Femur (tissue), 1 donor: ENCODE measurements at places on chromosomes 5 and 9.
A peak's percentile ranks its signal among the peaks of the same experiment; 100 is the strongest.

DNA sequence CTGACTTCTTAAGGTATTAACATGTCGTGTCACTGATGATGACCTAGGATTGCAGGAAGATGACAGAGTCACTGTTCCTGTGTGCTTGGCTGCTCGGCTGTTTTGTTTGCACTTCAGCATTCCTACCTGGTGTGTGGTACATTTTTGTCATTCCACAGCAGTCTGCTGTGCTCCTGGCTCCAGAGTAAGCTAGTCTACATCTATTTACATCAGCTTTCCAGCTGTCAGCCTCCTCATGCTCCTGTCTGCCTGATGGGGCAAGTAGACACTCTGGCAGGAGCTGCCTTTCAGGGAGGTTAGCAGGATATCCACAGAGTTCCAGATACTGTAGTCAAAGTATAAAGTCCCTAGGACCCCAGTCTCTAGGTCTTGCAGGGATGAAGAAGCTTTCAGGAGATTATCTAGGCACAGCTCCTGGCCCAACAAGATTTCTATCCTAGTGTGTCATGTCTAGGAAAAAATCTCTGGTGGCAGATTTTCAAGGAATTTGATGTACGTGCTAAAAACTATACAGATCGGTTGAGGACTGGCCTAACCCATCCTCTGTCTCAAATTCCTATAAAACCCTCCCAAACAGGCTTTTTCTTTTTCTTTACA, 28.4 kb downstream of the RUSC2 start:
- DNase-seq: peak; percentile 25

GRCh38 chr9:90000925-90001324, 396.1 kb downstream of the GADD45G start:
- DNase-seq: no peak

DNA sequence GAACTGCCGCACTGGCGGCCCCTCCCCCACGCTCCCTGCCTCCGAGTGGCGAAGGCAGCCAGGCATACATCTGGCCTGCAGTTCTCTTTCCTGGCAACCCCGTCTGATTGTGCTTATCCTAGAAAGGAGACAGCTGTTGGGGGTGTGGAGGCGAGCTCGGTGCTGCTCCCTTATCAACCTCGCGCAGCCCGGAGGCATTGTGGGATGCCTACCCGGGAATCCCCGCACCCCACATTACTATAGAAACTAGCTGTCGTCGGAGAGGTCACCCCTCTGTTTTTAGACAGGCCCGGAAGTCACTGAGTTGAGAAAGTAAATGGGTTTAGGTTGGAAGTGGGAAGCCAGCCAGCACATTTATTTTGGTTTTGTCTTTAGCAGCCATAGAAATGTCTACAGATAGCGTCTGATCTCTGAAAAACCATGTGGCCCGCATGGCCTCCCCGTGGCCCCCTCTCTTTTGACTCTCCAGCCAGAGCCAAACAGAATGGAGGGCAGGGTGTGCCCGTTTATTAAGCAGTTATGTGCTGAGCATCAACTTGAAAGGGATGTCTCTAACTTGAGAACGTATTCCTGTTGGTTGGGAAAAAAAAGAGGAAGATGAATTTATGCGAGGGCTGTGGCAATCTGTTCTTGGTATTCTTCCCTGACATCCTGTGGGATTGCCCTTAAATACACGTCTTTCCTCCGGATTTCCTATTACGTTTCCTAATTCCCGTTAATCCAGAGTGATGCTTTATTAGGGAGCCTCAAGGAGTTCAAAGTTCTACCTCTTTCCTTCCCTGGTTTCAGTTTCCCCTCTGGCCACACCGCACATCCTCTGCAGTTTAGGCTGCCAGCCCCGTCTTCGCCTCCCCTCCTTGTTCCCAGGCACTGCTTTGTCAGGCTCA, 3.9 kb downstream of the STC2 start:
- peak; percentile 90 for DNase-seq

DNA sequence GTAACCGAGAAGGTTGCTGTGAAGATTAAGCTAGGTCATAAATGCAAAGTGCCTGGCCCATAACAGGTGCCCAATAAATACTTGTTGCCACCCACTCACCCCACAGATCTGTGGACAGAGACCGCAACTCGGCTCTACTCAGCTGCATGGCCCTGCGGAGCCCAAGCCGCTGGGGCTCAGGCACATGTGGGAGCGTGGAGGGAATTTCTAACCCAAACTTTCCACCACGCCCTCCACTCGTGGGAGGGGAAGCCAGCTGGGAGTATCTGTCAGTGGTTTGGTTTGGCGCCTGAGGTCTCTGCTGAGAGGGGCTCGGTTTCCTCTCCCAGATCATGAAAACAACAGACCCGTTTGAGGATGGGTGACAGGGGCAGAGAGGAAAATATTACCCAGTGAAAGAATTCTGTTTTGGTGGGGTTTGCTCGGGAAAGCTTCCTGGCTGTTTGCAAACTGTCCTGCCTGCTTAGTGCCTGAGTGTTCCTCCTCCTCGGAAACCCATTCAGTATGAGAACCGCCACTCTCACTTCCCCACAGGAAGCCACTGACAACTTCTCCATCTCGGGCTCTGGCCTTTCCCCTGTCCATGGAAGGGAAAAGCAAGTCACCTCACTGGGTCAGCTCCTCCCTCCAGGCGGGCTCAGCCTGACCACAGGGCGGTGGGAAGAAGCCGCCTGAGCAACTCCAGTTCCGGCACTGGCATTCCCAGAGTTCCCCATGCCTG, 60.1 kb downstream of the RGS3 start:
- DNase-seq: peak; percentile 79

- no peak for DNase-seq
These were observed 36.6 kb downstream of the DMRT3 start for GRCh38 chr9:1013021-1013420.

GRCh38 chr5:87770601-87771121, 357.9 kb upstream of the CCNH start:
- peak; percentile 17 for DNase-seq

DNA sequence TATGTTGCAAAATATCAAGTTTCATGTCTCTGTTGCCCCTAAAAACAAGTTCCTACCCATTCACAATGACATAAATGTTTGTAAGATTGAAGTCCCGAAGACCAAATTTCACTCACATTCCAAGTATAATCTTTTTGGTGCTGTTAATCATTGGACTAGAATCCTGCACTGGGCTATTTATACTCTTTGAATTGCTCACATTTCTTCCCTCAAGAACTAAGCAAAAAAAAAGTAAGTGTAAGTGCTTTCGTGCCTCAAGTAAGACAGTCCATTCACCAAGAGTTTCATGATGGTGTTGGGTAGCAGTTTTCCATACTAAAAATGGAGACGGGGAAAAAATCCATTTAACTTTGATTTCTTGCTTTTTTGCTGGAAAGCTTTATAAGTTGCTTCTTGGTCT, 242.3 kb downstream of the EBF1 start:
- DNase-seq: no peak

- DNase-seq: no peak
These were observed 473.5 kb upstream of the DAP start for GRCh38 chr5:11234501-11234911.

- no peak for DNase-seq
These were observed 146.8 kb downstream of the SEMA5A start for GRCh38 chr5:9399094-9399493.

GRCh38 chr5:179123491-179124272, 63.5 kb downstream of the ZNF354C start:
- no peak for DNase-seq

- no peak for DNase-seq
These were observed 2.2 kb downstream of the THBS4 start for GRCh38 chr5:80037366-80037765.

DNA sequence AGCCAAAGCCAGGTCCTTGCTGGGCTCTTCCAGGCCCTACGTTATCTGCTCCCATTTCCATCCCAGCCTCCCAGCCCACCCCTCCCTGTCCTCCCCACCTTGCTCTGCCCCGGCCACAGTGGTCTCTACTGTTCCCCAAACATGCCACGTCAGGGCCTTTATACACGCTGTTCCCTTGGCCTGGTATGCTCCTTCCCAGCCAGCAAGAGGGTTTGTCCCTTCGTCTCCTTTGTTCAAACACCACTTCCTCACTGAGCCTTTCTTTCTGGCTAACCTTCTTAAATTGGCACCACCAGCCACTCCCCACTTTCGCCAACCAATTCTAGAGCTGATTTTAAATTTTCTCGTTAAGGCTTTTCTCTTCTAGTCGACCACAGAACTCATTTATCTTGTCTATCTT, 9.8 kb downstream of the SH2D3C start:
- no peak for DNase-seq

GRCh38 chr9:120935383-120935857, 8.8 kb upstream of the TRAF1 start:
- peak; percentile 94 for DNase-seq

DNA sequence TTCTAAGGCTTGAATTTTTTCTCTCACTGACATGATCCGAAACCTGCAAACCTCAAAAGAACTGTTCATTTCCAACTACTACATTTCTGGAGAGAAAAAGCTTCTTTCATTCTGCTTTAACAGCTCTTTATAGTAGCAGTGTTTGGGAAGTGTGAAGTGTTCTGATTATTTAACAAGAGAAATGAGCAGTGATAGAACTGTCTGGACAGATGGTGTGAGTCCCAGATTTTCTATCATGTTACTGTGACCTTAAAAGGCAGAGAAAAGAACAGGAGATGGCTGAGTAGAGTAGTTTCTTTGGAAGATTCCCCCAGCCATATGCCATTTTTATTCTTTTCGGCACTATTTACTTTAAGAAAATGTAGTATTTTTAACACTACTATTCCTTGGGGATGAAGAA, 41.3 kb upstream of the TAL2 start:
- no peak for DNase-seq

GRCh38 chr5:88660264-88660946, 222.6 kb downstream of the MEF2C start:
- DNase-seq: peak; percentile 36

DNA sequence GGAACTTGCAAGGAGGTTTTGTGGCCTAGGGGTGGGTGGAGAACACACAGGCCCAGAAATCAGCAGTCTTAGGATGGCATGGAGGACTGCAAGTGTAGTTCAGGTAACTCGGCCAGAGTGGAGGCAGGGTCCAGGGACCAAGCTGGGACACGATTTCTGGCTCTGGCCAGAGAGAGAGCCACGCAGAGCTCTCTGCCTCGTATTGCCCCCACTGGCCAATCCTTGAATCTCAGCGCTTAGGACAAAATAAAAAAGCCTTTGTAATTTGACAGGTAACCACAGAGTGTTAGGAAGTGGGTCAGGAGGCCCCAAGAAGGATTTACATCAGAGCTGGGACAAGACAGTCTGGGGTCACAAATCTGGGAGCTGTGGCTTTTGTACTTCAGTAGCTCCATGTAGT, 11.7 kb downstream of the MAP3K1 start:
- no peak for DNase-seq

- peak; percentile 15 for DNase-seq
These were observed 28.7 kb upstream of the FNIP1 start for GRCh38 chr5:131825404-131826013.

DNA sequence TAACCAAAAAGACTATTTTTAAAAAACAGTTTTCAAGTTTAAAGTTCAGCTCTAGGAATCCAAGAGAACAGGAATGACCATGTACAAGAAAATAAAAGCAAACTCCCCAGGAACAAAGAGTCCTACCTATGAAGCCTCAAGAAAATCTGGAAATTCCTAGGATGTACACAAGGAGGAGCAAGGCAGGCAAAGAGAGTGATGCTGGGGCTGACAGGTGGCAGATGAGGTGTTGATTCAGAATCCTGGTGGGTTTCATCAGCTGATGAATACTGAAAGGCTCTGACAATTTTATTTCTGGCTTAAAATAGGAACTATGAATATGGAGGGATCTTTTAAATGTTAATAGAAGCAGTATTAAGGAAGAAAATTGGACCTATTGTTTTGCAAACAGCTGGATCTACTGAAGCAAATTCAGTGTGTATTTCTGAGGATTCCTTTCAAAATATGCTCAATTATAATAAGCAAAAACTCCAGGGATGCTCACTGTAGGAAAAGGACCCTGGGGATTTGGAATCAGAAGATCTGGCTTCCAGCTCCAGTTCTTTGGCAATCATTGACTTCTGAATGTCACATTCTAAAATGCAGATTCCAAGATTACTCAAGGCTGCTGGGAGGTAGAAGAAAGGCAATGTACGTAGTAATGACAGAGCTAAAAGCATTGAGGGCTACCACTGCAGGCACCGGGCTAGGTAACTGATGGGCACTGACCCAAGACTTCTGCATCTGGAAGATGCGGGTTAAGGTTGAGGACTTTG, 28.0 kb upstream of the SH3RF2 start:
- no peak for DNase-seq

GRCh38 chr9:126773004-126773607, 31.7 kb upstream of the ZBTB43 start:
- DNase-seq: no peak

GRCh38 chr5:43648499-43649124, 45.6 kb downstream of the NNT start:
- peak; percentile 27 for DNase-seq

GRCh38 chr9:70006306-70006705, 37.3 kb upstream of the MAMDC2 start:
- DNase-seq: no peak

GRCh38 chr9:96048956-96049831, 173.7 kb downstream of the ERCC6L2 start:
- DNase-seq: peak; percentile 80

- no peak for DNase-seq
These were observed 6.8 kb upstream of the RECK start for GRCh38 chr9:36029765-36030528.

DNA sequence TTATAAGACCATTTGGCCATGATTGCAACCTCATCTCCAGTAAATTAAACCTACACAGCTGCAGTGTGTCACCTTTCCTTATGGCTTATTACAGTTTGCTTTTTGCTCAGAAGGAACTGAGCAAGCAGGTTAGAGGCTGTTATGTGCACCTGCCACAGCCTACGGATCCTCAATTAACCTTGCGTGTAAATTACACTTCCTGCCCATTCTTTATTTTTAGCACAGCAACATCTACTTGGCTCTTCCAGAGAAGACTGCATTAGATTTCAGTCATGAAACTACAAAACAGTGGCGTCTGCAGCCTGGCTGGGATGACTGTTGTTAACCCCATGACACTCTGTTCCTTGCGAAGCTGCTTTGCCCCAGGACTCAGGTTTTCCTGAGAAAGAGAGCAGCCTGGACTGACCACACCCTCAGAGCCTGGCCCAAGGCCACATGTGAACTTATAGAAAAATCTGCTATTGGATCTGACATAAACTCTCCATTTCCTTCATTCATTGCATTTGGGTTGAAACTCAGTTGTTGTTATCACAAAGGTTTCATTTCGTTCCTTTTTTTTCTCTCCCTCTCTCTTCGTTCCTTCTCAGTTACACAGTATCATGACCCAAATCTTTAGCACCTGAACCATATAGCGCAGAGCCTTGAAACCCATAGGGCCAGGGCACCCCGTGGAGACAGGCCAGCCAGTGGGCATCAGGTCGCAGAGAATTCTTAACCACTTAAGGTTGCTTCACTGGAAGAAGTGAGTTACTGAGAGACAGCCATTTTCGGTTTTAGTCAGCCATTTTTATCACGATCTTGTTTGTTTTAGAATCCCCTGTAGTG, 138.6 kb downstream of the PALM2AKAP2 start:
- DNase-seq: peak; percentile 28

- no peak for DNase-seq
These were observed 101.2 kb downstream of the TRIM36 start for GRCh38 chr5:115068239-115069086.

- peak; percentile 72 for DNase-seq
These were observed at the start of gene GLRA1 for GRCh38 chr5:151924564-151925301. Gene GLRA1, minus strand, starts transcription at chr5:151924851. Its CDS starts 302 bp downstream, at chr5:151924549.
